Mesendoderm (in vitro differentiated cells): ENCODE measurements at places on chromosomes 6 and 20.

DNA sequence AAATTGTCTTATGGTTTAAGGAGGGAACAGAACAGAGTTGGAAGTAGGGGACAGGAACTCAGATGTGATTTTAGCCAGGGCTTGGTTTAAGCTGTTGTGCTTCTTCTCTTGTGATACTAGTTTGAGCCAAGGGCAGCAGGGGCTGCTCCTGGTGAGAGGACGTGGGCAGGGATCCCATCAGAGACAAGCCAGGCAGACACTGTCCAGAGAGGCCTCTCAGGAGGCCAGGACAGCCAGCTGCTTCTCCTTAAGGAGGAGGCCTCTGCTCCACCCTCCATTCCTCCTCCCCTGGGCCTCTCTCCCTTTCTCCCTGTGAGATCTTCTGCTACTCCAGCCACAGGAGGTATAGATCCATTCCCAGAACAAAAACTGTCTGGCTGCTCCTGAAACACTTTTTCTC lies 108.4 kb upstream of the MLN start:
- no peak for DNase-seq

GRCh38 chr6:74366634-74367033 lies 670.6 kb downstream of the CD109 start:
- DNase-seq = no peak

DNA sequence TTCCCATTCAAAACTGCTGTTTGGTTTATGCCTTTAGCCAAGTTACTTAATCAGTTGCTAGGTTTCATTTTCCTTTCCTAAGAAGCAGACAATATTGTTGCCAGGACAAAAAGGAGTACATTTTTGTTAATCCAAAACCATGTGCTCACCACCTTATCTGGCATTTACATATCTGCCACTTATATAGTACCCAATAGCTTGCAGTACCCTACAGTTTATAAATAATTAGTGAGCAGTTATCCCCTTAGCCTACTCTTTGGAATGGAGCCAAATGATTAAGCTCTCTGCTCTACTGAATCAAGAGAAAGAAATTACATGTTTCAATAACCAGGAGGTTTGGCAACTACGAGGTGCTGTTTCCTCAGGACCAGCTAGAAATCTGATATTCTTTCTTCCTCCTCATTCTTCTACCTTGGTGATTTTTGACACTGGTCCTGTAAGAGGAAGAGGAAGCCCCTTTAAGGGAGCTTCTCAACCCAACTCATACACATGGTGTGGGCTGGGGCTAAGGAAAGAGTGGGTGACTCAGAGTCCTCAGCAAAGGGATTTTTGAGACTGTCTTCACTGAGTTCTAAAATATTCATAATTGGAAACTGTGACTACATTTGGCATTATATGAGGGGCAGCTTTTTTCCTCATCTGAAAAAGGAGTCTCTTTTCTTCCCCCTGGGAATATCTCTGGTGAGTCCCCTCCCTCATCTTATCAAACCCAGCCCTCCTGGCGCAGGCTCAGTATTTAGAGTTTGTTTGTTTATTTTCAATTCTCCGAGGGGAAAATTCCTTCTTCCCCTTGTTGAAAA lies 1.5 kb downstream of the ZNFX1 start:
- peak; percentile 30 for DNase-seq

GRCh38 chr20:24468401-24469115 lies 871 bp upstream of the SYNDIG1 start:
- no peak for DNase-seq

DNA sequence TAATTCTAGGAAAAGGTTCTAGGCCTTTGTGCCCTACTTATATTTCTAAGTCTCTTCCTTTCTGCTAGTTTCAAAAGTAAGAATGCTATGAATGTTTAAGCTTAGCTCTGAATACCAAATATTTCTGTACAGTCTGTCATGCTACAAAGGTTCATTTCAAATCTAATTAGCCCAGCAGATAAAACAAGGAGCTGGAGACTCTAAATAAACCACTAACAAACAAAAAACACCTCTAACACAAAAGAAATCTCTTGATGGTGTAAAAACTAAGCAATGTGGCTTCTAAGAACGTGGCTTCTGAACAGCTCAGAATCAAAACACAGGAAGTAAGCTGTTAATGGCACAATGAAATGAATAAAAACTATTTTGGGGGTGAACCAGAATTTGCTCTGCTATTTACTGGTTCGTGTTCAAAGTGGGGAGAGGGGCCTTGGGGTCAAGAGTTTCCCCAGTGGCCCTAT lies 198.3 kb downstream of the BCAS1 start:
- no peak for DNase-seq

DNA sequence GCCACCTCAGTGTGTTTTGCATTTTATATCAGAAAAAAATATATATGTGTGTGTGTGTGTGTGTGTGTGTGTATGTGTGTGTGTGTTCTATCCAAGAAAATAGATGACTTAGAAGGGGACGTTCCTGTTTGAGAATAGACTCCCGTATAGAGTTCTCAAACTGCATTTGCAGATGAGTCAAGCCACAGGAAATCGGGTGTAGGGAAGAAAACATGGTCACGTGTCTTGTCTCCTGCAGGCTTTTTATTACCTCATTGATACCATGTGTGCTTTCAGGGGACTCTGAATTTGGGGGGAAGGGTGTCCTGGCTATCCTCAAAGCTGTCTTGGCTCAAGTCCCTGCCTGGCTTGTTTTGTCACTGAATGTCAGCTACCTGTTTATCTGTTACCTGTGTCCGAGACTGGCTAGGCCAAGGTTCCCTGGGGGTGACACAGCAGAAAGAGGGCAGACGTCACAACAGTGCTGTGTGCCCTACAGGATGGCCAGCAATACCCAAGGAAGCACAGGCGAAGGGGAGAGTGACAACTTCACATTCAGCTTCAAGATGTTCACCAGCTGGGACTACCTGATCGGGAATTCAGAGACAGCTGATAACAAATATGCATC lies 55.7 kb upstream of the NOP56 start:
- DNase-seq = no peak

DNA sequence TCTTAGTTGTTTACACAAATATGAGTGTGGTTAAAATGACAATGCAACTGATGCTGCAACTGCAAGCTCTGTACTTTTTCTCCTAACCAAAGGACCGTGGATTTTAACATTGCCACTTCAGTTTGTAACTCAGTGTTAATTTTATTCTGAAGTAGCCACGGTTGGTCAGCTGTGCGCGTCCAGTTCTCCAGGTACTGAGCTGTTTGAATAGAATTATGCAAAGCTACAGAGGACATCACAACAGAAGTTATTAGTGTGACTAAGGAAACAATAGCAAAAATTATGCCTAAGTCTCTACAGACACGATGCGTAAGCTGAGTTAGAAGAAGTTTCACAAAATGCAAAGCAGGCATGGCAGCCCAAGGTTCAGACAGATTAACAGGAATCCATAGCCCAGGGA lies 4.4 kb upstream of the ABHD12 start:
- DNase-seq = no peak

GRCh38 chr6:112501705-112502104 lies 154.6 kb downstream of the RFPL4B start:
- peak; percentile 31 for DNase-seq

- DNase-seq = peak; percentile 67
Observed at GRCh38 chr20:1212023-1212422, 8.8 kb downstream of the C20orf202 start.

- peak; percentile 92 for DNase-seq
Observed at GRCh38 chr6:36848658-36849441, 9.6 kb upstream of the CPNE5 start.

DNA sequence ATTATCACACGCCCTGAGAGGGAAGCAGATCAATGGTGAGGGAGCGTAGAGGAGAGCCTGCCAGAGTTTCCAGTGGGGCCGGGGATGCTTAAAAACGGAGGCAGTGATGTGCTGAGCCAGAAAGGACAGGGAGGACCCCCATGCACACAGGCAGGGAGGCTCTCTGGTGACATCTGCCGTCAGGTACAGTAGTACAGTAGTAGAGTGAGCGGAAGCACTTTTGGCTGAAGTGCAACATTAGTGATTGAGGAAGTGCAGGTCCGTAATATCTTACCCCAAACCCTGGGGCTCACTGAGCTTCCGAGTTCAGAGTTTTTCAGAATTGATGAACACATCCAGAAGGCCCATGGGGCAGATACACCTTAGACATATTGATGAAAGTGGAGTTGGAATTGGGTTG lies 42.1 kb downstream of the GFRA4 start:
- peak; percentile 56 for DNase-seq

GRCh38 chr6:70894001-70894400 lies 62.9 kb downstream of the B3GAT2 start:
- DNase-seq = no peak

DNA sequence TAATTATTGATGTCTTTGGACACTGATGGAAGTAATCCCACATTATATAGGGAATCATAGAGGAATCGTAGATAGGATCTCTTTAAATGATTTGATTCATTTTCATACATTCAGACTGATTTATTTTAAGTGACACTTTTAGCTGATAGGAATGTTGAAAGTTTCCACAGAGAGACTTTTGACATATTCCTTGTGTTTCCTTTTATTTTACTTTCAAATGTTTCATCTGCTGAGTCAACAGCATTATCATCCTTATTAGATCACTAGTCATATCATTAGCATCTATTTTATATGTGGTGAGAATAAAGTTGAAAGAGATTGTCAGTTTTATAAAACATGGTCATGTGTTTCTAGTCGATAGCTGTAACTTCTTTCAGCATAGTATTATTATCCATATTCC lies 13.4 kb downstream of the DCBLD1 start:
- no peak for DNase-seq

DNA sequence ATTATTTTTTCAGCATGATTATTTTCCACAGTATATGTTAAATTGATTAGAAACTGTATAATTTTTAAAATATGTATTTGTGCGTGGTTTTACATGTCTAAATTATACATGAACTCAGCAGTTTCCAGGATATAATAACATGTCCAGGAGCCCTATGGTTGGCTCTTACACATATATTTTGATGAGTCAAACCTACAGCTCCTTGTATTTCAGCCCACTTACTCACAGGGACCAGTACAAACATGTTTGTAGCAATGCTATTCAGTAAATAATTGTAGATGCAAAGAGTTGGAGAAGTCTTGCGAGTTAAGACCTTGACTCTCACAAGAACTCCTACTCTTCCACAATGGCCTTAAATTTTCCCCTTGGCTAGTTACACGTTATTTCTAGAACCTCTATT lies 107.2 kb upstream of the SASH1 start:
- DNase-seq = no peak

DNA sequence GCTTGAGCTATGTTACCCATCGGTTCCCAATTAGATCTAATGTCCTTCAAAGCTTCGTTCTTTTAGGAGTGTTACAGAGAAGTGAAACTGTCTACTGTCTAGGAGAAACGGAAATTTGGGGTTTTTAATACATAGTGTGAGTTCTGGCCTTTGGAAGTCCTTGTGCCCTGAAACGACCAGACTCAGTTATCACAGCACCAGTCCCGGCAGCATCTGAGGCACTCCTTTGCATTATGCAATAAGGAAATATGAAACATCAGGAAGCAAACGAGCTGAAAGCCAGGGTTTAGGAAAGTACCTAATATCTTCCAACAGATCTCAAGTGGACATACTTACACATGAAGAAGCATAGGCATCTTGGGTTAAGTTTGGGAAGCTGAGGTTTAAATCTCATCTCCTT lies 61.8 kb upstream of the ADGRF1 start:
- DNase-seq = no peak

- no peak for DNase-seq
Observed at GRCh38 chr6:42041481-42042053, 8.8 kb upstream of the TAF8 start.

DNA sequence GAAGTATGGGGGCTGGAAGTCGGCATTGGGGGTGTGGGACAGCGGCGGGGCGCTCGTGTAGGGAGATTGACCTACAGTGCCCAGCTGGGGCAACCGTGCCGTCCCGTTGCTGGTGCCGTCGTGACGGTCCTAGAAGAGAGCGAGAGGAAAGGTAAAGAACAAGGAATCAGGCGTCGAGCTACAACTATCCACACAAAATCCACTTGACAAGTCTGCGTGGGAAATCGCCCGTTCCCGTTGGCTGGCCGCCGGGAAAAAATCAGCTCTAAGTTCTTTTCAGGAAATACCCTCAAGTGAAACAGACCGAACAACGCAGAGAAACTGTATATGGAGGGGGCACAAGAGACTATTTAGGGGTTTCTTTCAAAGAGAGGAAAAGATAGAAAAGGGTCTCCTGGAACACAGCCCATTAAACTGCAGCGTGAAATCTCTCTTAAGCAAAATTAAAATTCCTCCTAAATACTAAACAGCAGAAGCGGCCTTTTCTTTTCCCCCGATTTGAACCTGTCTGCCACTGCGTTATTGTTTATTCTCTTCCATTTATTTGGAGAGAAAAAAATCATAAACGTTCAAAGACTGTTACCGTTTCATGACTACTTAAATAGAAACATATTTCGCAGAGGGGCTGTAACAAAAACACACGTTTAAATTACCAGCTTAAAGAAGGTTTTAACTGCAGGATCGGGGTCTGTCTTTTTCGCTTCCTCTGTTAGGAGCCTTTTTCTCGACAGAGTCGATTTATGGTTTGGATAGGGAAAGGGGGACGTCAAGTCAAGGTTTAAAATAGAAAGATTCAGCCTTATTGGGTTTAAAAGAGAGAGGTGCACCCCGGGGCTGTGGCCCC lies 4.4 kb downstream of the TFAP2A start:
- no peak for DNase-seq

- DNase-seq = no peak
Observed at GRCh38 chr20:25024171-25024570, 31.6 kb upstream of the APMAP start.

DNA sequence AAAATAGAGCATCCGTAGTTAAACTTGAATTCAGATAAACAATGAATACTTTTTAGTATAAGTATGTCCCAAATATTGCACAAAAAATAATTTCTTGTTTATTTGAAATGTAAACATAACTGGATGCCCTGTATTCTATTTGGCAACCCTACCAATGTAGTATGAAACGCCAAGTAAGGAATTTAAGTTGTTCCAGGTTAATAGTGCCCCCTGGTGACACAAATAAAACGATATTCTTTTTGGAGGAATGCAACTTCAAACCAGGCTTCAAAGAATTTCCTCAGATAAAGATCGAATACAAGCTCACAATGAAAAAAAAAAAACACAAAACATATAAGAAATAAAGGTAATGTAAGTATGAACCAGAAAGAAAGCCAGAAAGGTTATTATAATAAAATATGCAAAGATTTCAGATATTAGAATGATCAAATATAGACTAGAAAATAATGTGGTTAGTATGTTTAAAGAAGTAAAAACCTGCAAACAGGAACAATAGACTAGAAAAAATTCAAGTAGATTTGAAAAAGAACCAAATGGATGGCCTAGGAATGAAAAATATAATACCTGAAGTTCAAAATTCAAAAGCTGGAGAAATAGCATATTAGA lies 18.4 kb upstream of the AKAP7 start:
- peak; percentile 71 for DNase-seq

GRCh38 chr6:46901882-46902314 lies 19.8 kb downstream of the ADGRF5 start:
- DNase-seq = no peak

DNA sequence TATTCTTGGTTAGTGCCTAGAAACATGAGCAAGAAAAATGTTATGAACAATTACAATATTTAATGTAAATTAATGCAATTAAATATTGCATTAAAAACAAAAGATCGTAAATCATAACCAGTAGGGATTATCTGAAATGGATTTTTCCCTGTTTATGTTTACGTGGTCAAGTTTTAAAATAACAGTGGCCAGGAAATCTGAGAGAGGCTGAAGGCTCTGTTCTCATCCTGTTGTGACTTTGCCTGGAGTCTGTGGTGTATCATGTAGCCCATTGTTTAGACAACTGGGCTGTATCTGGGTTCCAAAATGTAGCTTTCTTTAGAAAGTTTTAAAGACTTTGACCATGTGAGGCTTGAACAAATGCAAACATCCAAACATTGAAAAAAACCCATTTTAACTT lies 2.4 kb downstream of the MYO6 start:
- DNase-seq = no peak

GRCh38 chr20:46709055-46709458 lies 392 bp upstream of the SLC2A10 start:
- DNase-seq = no peak

GRCh38 chr6:42349753-42350511 lies 101.8 kb downstream of the TRERF1 start:
- no peak for DNase-seq
